ENCODE measurements at places on chromosomes 11 and 22.
A peak's percentile ranks its signal among the peaks of the same experiment; 100 is the strongest.

DNA sequence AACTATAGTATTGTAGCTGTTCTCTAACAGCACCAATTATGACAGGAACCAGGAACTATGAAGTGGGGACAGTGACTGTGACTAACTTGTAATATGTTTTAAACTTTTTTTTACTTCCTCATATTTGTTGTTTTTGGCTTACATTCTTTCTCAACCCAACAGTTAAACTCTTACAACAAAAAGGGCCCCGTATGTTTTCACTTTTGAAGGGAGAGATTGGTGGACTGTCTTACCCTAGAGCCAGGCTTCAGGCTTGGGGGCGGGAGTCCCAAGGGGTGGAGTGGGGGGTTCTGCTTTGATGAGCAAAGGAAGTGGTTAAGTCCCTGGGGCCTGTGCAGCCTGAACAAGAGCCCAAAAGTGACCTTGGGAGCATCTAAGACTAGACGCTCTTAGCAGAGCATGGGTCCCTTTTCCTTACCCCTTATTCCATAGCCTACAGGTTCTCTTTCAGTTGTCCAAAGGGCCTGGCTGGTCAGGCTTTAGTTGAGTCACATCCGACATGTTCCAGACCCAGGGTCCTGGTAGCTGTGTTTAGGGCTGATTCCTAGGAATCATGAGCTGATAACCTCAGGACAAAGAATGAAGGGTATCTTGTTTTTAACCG is 38.8 kb downstream of the STIM1 start:
- peak; percentile 27 for DNase-seq

- no peak for DNase-seq
Measured at GRCh38 chr11:44399968-44400367, 90.0 kb upstream of the ALX4 start.

DNA sequence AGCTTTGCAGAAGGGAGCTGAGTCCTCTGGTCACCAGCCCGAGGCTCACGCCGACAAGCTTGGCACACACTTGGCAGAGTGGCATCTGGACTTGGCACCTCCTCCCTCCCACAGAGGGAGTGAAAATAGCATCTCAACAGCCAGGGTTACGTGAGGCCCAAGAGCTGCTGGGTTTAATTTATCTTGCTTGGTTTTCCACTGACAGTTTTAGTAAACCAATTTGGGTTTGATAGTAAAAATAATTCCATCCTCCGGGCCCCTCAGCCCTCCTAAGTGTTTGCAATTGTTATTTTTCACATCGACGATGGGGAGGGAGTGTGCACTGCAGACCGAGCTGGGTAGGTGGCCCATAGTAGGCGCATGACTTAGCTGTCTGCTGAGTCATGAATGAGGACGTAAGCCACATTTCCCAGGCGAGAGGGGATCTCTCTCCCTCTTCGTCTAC is 107.6 kb upstream of the ASPHD2 start:
- DNase-seq: no peak

DNA sequence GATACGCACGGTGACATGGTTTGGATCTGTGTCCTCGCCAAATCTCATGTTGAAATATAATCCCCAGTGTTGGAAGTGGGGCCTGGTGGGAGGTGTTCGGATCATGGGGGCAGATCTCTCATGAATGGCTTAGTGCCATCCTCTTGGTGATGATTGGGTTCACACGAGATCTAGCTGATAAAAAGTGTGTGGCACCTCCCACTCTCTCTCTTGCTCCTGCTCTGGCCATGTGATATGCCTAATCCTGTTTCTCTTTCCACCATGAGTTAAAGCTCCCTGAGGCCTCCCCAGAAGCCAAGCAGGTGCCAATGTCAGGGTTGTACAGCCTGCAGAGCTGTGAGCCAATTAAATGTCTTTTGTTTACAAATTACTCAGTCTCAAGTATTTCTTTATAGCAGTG is 303.1 kb upstream of the PLET1 start:
- DNase-seq: no peak

DNA sequence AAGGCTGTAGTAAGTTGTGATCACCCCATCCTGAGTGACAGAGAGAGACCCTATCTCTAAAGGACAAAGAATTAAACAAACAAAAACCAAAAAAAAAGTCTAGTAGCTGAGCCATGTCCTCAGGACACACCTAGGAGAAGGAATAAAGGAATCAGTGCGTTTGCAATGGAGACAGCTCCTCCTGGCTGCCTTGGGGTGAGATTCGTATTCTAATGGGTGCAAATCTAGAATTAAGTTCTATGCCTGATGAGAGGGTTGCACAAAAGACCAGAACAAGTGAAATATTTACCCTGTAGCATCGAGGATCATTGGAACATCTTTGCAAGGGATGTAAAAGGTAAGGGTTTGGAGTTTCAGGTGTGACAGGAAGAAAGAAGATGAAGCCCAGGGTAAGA is 70.3 kb upstream of the BMAL1 start:
- DNase-seq: no peak

DNA sequence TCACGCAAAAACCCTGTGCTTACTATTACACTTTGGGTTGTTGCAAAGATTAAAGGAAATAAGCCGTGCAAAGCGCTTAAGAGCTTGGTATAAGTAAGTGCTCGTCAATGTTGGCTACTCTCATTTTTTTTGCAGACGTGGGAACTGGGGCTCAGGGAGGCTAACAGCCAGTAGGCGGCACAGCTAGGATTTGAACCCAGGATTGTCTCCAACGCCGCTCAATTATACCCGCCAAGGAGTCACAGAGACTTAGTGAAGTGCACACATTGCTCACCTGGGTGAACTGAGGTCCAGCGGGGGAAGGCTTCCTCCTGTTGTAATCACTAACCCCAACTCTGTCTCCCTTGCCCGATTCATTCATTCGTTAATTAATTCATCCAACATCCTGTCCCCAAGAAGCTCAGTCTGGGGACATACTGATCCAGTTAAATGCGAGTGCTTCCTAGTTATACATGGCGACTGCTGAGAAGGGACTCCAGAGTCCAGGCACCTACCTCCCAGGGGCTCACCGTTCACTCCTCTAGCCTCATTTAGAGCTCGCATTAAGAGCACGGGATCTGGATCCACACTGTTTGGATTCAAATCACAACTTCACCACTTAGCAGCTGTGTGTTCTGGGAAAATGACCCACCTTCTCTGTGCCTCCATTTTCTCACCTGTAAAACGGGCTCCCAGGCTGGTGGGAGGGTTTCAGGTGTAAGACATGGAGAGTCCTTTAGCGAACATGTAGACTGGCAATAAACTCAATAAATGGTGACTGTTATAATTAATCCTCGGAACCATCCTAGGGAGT is 838 bp upstream of the MTFP1 start:
- peak; percentile 63 for DNase-seq

- DNase-seq: peak; percentile 63
Measured at GRCh38 chr11:57514538-57515331, 767 bp downstream of the SLC43A1 start.

DNA sequence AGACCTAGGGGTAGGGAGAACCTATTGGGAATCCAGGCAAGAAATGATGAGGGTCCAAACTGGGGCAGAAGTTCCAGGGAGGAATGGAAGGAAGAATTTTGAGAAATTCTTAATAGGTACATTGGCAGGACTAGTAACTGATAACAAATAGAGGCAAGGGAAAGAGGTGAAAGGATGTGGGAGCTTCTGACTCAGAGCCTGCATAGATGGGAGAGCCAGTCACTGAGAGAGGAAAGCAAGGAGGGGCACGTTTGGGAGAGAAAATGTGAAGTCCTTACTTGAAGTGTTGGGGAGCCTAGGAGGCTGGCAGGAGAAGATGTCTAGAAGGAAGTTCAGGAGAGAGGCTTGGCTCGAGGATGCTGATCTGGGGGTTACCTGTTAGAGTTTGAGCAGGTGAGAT is 104.6 kb upstream of the NCAM1 start:
- no peak for DNase-seq

DNA sequence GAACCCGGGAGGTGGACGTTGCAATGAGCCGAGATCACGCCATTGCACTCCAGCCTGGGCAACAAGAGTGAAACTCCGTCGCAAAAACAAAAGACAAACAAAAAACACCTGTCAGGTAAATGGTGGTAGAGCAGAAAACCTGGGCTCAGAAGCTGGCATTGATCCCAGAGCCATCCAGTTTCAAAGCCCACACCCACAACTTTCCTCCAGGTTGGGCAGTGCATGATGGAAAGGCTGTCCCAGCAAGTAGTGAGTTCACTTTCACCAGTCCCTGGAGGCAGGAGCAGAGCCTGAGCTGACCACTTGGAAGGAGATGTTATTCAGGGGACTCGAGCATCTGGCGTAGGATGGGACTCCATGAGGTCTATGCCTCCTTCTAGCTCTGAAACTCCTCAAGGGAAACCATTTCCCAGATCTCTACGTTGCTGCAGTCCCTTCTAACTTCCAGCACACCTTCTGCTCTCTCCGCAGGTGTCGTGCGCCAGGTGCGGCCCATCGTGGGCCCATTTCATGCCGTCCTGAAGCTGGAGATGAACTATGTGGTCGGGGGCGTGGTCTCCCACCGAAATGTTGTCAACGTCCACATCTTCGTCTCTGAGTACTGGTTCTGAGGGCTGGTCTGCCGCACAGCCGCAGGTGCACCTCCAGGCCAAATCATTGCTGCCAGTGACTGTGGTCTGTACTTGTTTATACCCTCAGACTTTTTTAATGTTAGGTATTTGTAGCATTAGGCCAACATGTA is 71.6 kb upstream of the ATXN10 start:
- DNase-seq: no peak

- no peak for DNase-seq
Measured at GRCh38 chr11:80838153-80838552, 1397.3 kb upstream of the TENM4 start.

DNA sequence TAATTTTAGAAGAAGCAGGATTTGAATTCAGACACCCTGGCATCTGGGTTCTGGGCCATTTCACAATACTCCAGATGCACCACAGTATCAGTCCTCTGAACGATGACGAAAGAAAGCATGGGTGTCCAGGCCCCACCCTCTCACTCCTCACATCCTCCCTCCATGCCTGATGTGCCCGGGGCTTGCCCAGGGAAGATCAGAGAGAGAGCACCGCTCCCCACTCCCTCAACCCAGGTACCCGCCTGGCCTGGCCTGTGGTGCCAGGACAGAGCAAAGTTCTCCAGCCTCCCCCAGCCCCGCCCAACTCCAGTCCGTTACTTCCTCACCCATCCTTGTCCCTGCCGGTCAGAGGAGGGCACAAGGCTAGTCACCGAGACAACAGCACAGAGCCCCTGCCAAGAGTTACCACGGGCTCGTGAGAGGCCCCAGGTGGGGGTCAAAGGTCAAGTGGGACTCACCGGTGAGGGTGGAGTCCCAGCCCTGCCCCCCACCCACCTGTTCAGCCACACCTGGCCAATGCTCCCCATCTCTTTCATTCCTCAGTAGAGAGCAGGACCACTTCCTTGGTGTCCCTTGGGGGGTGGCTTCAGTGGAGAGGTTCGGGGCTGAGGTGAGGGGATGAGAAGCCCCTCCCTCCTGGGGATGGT is 8.1 kb downstream of the BCL9L start:
- DNase-seq: peak; percentile 73

GRCh38 chr22:44347549-44347948 is 34.8 kb upstream of the SHISAL1 start:
- no peak for DNase-seq

- no peak for DNase-seq
Measured at GRCh38 chr22:47130883-47131631, 368.6 kb downstream of the TBC1D22A start.

DNA sequence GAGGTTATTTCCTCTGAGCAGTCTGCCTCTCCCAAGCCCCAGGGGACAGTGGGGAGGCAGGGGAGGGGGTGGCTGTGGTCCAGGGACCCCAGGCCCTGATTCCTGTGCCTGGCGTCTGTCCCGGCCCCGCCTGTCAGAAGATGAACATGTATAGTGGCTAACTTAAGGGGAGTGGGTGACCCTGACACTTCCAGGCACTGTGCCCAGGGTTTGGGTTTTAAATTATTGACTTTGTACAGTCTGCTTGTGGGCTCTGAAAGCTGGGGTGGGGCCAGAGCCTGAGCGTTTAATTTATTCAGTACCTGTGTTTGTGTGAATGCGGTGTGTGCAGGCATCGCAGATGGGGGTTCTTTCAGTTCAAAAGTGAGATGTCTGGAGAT is 3.1 kb downstream of the PIM3 start:
- DNase-seq: no peak

DNA sequence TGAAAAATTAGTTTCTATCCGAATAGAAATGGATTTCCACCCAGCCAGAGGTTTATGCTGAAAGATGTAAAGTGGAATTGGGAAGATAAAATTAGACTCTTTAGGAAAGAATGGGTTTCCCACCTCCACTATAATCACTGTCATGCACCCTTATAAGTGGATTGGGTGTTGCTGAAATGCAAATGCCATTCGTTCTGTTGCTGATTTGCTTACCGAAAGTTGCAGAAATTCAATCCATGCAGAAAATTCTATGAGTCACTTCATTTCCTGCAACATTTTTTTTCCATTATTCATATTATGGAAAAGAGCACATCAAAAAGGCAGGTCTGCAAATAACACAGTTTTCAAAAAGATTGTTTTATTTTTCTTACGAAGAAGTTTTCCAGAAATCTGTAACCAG is 65.6 kb downstream of the LDLRAD3 start:
- no peak for DNase-seq

DNA sequence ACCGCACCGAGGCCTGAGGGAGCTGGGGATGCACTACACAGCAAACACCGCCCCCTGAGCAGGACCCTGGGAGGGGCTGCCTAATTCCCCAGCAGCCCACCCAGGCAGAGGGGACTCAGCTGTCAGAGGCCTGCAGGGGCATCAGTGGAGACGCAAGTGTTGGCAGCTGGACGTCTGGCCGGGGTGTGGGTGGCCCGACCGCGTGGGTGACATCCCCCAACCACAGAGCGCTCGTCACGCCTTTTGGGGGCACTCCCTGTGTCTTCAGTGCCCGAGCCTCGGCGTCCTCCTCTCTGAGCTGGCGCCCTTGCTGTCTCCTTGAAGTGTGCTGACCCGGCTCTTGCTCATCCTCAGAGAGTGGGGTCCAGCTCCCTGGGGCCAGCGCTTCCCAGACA is 150.2 kb downstream of the BRD1 start:
- no peak for DNase-seq

DNA sequence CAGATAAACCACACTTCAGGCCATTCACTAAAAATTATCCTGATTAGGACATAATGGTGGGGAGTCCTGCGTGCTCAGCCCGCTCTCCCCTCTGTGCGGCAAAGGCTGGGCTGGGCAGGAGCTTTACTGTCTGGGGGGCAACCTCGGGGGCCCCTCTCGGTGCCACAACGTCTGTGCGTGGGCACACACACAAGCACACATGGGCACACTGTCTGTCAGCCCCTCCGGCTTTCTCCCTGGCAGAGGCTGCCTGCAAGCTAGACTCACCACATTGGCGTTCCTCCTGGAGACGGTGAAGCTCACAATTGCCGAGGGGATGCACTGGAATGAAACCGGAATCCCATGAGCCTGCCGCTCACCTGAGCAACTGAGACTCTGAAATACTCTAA is 5.2 kb downstream of the MLC1 start:
- DNase-seq: no peak
